ENCODE measurements at places on chromosomes 6 and 20. TPM values are rescaled to one million over a fixed set of nuclear protein-coding genes. Genes with fewer than 3 reads are reported as not detected.

The WFDC5 gene
- total RNA-seq, result not detected

GRCh38 chr6:112745765-112746164 is 398.6 kb downstream of the RFPL4B start:
- H3K4me1 ChIP-seq, result no peaks in the 10 kb centered on the region
- no peak for DNase-seq
- H3K36me3 ChIP-seq, result no peaks in the 10 kb centered on the region
- H3K27me3 ChIP-seq, result no peaks in the 10 kb centered on the region

The COX4I2 gene
- not detected for total RNA-seq

The ASCC3 gene
- total RNA-seq, result 61.7 TPM

DNA sequence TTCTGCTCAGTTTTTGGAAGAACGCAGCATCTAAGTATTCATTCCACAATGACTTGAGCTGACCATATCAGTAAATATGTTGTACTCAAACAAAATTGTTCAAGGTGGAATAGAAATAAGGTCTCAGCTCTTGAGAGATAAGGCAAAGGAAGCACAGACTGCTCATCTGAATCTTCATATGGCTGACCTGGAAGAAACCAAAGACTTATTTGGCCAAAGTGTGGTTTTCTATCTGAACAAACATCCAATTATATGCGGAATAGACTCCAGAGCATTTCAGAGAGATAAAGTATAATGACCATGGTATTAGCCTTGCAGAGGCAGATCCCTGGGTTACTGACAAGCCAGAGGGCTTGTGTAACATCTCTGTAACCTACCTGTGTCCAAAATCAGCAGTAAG is 308.7 kb downstream of the CD83 start:
- H3K27ac ChIP-seq, result no peak overlapping the region
- H3K4me3 ChIP-seq, result no peak overlapping the region
- no peaks in the 10 kb centered on the region for H3K36me3 ChIP-seq
- no peak for DNase-seq
- H3K27me3 ChIP-seq, result peaks cover 6% of the 10 kb centered on the region
- no peaks in the 10 kb centered on the region for H3K4me1 ChIP-seq

DNA sequence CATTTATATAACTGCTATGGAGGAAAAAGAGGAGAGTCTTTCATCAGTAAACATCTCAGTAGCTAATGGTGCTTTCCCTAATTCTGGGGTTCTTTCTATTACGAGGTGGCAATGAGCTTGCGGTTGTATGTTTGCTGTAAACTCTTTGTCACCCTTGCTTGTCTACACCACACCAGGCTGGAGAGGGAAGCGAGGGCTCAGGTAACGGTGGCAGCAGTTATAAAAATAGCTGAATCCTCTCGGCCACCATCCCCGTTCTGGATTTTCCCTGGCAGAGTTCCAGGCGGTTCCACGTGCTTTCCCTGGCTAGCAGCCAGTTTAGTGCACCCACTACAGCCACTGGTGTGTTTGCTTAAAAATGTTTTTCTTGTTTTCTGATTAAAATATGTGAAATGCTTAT is 39.0 kb downstream of the MAS1 start:
- H3K4me1 ChIP-seq, result peaks cover 14% of the 10 kb centered on the region
- no peaks in the 10 kb centered on the region for H3K36me3 ChIP-seq
- peak overlapping the region; percentile 51 for H3K4me3 ChIP-seq
- no peak for DNase-seq
- no peaks in the 10 kb centered on the region for H3K27me3 ChIP-seq
- H3K27ac ChIP-seq, result peak overlapping the region; percentile 52

The LPA gene
- not detected for total RNA-seq

GRCh38 chr20:48236000-48236970 is 451.0 kb upstream of the SULF2 start:
- H3K27ac ChIP-seq, result no peak overlapping the region
- H3K4me3 ChIP-seq, result no peak overlapping the region
- peaks cover 5% of the 10 kb centered on the region for H3K27me3 ChIP-seq

GRCh38 chr6:12798326-12798725 is 81.8 kb downstream of the PHACTR1 start:
- H3K27me3 ChIP-seq, result peaks cover 14% of the 10 kb centered on the region
- no peak for DNase-seq
- no peak overlapping the region for H3K27ac ChIP-seq
- no peaks in the 10 kb centered on the region for H3K36me3 ChIP-seq
- no peaks in the 10 kb centered on the region for H3K4me1 ChIP-seq

- H3K4me3 ChIP-seq, result no peak overlapping the region
- peaks cover 10% of the 10 kb centered on the region for H3K27me3 ChIP-seq
- H3K27ac ChIP-seq, result no peak overlapping the region
Observed at GRCh38 chr6:78916411-78916810, 49.1 kb downstream of the IRAK1BP1 start.

DNA sequence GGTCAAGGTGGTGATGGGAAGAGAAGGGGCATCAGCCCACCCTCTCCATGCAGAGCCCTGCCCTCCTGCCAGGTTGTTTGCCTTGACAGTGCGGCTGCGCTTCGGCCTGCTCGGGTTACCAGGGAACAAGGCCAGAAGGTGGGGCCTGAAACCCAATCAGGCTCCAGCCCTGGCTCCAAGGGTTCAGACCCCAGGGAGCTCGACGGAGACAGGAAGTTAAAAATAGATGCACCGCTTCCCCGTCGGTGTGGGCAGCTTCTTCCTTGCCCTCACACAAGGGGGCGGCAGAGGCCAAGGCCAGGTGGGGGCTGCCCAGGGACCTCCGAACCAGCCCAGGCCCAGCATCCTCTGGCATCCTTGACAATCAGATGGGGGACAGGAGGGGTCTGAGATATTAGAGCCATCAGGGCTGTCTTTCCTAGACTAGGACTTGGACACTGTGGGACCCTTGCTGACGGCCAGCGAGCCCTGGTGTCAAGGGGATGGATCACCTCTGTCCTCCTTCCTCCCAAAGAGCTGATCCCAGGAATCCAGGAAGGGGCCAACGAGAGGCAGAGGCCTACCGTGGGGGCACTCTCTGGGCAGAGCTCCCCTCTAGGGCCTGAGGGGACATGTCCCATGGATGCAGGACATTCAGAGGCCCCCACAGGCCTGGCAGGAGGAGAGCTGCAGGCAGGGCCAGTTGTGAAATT is 65.2 kb downstream of the RIPOR3 start:
- no peaks in the 10 kb centered on the region for H3K27me3 ChIP-seq
- DNase-seq, result no peak
- no peak overlapping the region for H3K27ac ChIP-seq
- no peaks in the 10 kb centered on the region for H3K4me1 ChIP-seq
- H3K4me3 ChIP-seq, result no peak overlapping the region

- H3K36me3 ChIP-seq, result peaks cover 54% of the 10 kb centered on the region
- DNase-seq, result no peak
- H3K4me3 ChIP-seq, result no peak overlapping the region
Observed at GRCh38 chr6:27294409-27294808, 17.7 kb downstream of the POM121L2 start.

- H3K4me1 ChIP-seq, result peaks cover 28% of the 10 kb centered on the region
- peaks cover 56% of the 10 kb centered on the region for H3K27me3 ChIP-seq
- no peak for DNase-seq
- no peaks in the 10 kb centered on the region for H3K36me3 ChIP-seq
Observed at GRCh38 chr6:52152711-52153160, 33.4 kb upstream of the IL17A start.

DNA sequence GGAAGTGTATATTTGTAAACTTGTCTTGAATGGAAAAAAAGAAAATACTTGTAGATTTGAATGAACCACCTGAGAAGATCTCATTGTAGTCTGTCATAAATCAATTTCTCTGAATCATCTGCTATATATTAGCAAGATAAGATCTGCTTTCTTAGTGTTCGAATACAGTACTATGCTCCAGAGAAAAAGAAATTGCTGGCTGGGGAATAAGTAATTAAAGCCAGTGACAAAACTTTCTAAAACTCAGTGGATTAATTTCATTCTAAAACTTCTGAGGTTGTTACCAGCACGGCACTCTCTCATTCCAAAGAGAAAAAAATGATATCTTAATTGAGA is 22.4 kb upstream of the MROH8 start:
- DNase-seq, result no peak
- no peaks in the 10 kb centered on the region for H3K27me3 ChIP-seq
- H3K27ac ChIP-seq, result no peak overlapping the region
- peaks cover 18% of the 10 kb centered on the region for H3K4me1 ChIP-seq

Measured in natural killer cell treated with Interleukin-12 subunit alpha and Interleukin-12 subunit beta and Interleukin-15 and Interleukin-18, amount 100 ng/mL, for 72 hours (primary cell).